Karpas-422 (cell line): ENCODE measurements at places on chromosomes 5 and 9.

DNA sequence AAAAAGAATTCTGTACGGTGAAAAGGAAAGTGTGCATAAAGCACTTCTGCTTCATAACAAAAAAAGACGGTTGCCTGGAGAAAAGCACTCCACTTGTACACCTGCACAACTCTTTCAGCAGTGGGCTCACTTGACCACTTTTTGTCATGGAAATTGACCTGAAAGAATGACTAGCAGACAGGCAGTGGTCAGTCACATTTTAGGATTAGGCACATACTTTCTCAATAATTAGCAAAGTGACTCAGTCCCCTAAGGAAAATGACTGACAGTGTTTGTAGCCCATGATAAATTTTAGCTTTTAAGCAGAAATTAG, 169.3 kb downstream of the FANCC start:
- DNase-seq, result no peak
- no peak overlapping the region for H3K4me3 ChIP-seq
- H3K4me1 ChIP-seq, result peaks cover 2% of the 10 kb centered on the region
- no peak overlapping the region for H3K27ac ChIP-seq

DNA sequence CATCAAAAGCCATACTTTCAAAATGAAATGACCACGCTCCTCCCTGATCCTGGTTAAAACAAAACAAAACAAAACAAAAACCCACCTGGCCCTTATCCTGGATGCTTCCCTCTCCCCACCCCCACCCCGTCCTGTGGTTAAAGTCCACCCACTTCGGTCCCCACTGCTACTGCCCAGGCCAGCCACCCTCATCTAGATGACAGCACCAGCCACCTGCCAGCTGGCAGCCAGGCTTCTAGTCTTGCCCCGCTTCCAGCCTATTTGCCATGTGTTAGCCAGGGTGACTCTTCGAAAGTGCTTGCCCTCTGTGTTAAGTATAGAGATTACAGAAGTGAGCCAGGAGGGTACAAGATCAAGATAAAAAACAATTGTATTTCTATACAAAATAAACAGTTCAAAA, 27.5 kb upstream of the NCS1 start:
- H3K4me1 ChIP-seq, result no peaks in the 10 kb centered on the region
- no peaks in the 10 kb centered on the region for H3K36me3 ChIP-seq
- H3K27ac ChIP-seq, result no peak overlapping the region
- DNase-seq, result no peak
- no peak overlapping the region for H3K4me3 ChIP-seq

- DNase-seq, result no peak
- H3K36me3 ChIP-seq, result no peaks in the 10 kb centered on the region
- H3K4me3 ChIP-seq, result no peak overlapping the region
- no peaks in the 10 kb centered on the region for H3K4me1 ChIP-seq
- no peak overlapping the region for H3K27ac ChIP-seq
Observed at GRCh38 chr5:114678778-114679177, 316.9 kb downstream of the KCNN2 start.

DNA sequence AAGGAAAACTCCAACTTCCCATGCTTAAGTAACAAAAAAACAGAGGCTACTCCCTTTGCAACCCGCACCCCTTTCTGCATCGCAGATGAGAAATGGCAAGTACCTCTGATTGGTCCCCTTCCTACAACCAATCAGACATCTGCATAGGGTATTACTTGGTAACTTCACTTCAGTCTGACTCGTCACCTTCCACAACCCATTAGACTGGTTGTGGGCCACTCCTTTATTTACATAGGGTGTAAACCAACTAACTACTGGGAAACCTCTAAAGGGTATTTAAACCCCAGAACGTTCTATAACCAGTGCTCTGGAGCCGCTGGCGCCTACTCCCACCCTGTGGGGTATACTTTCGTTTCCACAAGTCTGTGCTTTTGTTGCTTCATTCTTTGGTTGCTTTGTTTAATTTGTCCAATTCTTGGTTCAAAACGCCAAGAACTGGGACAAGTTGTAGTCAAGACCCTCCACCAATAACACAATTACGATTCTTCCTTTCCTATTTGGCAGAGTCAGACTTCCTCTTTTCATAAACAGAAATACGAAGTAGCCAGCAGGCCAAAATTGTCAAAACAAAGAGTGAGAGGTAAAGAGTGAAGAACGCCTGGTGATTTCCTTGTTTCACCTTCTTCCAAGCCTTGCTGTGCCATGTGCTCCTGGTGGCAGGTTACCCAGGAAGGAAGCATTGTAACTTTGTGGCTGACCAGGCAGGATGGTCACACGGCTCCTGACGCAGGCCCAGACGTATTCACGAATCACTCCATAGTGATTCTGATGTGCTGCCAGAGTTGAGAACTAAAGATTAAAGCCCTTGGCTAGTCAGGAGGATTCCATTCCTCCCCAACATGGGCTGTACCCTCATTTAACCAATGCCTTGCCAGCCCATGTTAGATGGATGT, 477.4 kb downstream of the ARHGEF28 start:
- no peaks in the 10 kb centered on the region for H3K4me1 ChIP-seq
- no peak overlapping the region for H3K4me3 ChIP-seq

GRCh38 chr5:173458828-173459609, 130.8 kb upstream of the STC2 start:
- H3K27me3 ChIP-seq, result 0 out of 2 replicates have a peak, but pooled peaks cover 2% of the 10 kb centered on the region
- H3K4me3 ChIP-seq, result no peak overlapping the region
- no peaks in the 10 kb centered on the region for H3K36me3 ChIP-seq
- H3K27ac ChIP-seq, result no peak overlapping the region

DNA sequence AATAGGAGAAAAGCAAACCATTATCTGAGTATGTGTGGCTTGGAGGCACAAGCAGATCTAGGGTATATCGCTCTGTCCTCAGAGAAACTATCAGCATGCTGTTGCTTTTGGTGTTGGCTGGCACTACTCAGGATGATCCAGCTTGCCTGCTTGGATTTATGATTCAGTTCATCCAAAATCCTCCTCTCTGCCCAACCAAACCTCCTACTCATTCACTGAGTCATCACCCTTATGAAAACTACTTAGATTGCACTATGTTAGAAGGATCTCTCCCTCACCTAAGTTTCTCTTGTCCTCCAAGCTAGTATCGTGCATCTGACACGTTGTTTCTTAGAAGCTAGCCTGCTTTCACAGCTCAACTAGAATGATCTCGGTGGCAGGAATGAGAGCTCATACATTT, 14.2 kb upstream of the ZBED3 start:
- H3K36me3 ChIP-seq, result 0 out of 2 replicates have a peak, but pooled peaks cover 3% of the 10 kb centered on the region
- no peaks in the 10 kb centered on the region for H3K27me3 ChIP-seq
- no peak overlapping the region for H3K27ac ChIP-seq
- DNase-seq, result no peak
- H3K4me3 ChIP-seq, result no peak overlapping the region

- H3K27me3 ChIP-seq, result no peaks in the 10 kb centered on the region
- DNase-seq, result no peak
- no peak overlapping the region for H3K4me3 ChIP-seq
- no peaks in the 10 kb centered on the region for H3K4me1 ChIP-seq
- no peaks in the 10 kb centered on the region for H3K36me3 ChIP-seq
- no peak overlapping the region for H3K27ac ChIP-seq
Observed at GRCh38 chr9:35859310-35859989, 10.8 kb downstream of the OR13J1 start.

- no peak for DNase-seq
- H3K4me3 ChIP-seq, result no peak overlapping the region
- no peaks in the 10 kb centered on the region for H3K36me3 ChIP-seq
- no peak overlapping the region for H3K27ac ChIP-seq
- no peaks in the 10 kb centered on the region for H3K4me1 ChIP-seq
- no peaks in the 10 kb centered on the region for H3K27me3 ChIP-seq
Observed at GRCh38 chr5:116009806-116010205, 22.5 kb upstream of the ARL14EPL start.

DNA sequence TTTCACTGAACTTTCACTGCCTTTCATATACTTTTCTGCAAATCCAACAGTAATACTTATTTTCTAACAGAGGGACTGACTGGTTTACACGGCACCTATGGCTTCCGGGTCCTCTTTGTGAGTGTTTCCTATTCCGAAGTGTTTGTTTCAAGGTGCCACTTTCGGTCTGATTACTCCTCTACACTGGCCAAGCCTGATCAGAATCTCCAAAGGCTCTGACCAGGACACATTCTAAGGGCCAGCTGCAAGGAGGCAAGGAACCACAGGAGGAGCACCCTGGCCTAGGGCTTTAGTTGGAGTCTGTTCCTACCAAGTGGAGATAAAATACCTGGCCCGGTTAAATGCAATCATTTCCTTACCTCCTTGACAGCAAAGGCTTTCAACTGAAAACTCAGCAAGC, 132.1 kb downstream of the GLIS3 start:
- no peak overlapping the region for H3K4me3 ChIP-seq
- no peaks in the 10 kb centered on the region for H3K36me3 ChIP-seq
- DNase-seq, result no peak
- no peaks in the 10 kb centered on the region for H3K4me1 ChIP-seq

GRCh38 chr5:26691486-26691885, 346.9 kb downstream of the CDH9 start:
- no peak overlapping the region for H3K27ac ChIP-seq
- no peaks in the 10 kb centered on the region for H3K27me3 ChIP-seq
- H3K4me1 ChIP-seq, result no peaks in the 10 kb centered on the region
- no peaks in the 10 kb centered on the region for H3K36me3 ChIP-seq
- no peak overlapping the region for H3K4me3 ChIP-seq

- H3K4me3 ChIP-seq, result no peak overlapping the region
- H3K36me3 ChIP-seq, result no peaks in the 10 kb centered on the region
- no peaks in the 10 kb centered on the region for H3K4me1 ChIP-seq
- H3K27ac ChIP-seq, result no peak overlapping the region
- no peaks in the 10 kb centered on the region for H3K27me3 ChIP-seq
Observed at GRCh38 chr9:26266146-26266793, 588.0 kb upstream of the TUSC1 start.

GRCh38 chr9:2158766-2159430, 143.8 kb downstream of the SMARCA2 start:
- H3K4me1 ChIP-seq, result peaks cover 71% of the 10 kb centered on the region
- peak overlapping the region; percentile 69 for H3K4me3 ChIP-seq
- H3K36me3 ChIP-seq, result no peaks in the 10 kb centered on the region

GRCh38 chr9:133631111-133631510, 5.1 kb upstream of the DBH start:
- no peaks in the 10 kb centered on the region for H3K27me3 ChIP-seq
- H3K4me3 ChIP-seq, result no peak overlapping the region
- no peaks in the 10 kb centered on the region for H3K36me3 ChIP-seq

- no peak for DNase-seq
- H3K27ac ChIP-seq, result no peak overlapping the region
- no peaks in the 10 kb centered on the region for H3K4me1 ChIP-seq
- H3K27me3 ChIP-seq, result no peaks in the 10 kb centered on the region
- H3K36me3 ChIP-seq, result no peaks in the 10 kb centered on the region
- no peak overlapping the region for H3K4me3 ChIP-seq
Observed at GRCh38 chr5:103272377-103272776, 13.8 kb downstream of the MACIR start.

- no peak for DNase-seq
- H3K36me3 ChIP-seq, result no peaks in the 10 kb centered on the region
- no peaks in the 10 kb centered on the region for H3K27me3 ChIP-seq
- no peak overlapping the region for H3K27ac ChIP-seq
Observed at GRCh38 chr9:88605512-88606362, 70.8 kb downstream of the NXNL2 start.

DNA sequence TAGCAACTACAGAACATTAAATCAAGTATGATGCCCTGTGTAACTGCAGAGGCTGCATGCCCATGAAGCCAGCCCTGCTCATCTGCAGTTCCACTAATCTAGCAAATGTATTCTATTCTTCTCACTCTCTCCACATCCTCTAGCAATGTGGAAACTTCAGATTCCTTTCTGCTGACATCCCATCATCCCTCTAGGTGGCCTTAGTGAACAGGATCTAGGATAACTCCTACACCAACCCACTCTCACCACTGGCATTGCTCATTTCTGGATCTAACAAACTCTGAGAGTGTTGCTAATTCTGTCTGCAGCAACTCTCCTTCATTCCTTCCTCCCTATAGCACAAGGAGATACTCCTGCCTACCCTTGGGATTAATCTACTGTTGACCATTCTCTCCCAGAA, 80.8 kb downstream of the FAM81B start:
- no peak for DNase-seq
- H3K4me1 ChIP-seq, result peaks cover 11% of the 10 kb centered on the region
- H3K27ac ChIP-seq, result no peak overlapping the region
- H3K4me3 ChIP-seq, result no peak overlapping the region
- no peaks in the 10 kb centered on the region for H3K27me3 ChIP-seq
- H3K36me3 ChIP-seq, result peaks cover 21% of the 10 kb centered on the region; the same call in 1 of the 2 replicates

- no peaks in the 10 kb centered on the region for H3K36me3 ChIP-seq
- H3K4me1 ChIP-seq, result no peaks in the 10 kb centered on the region
- no peaks in the 10 kb centered on the region for H3K27me3 ChIP-seq
- no peak for DNase-seq
Observed at GRCh38 chr5:156699147-156699546, 150.9 kb upstream of the PPP1R2B start.

GRCh38 chr5:126364206-126364902, 58.9 kb upstream of the GRAMD2B start:
- no peak for DNase-seq
- H3K4me1 ChIP-seq, result no peaks in the 10 kb centered on the region
- H3K27me3 ChIP-seq, result no peaks in the 10 kb centered on the region
- H3K27ac ChIP-seq, result no peak overlapping the region
- H3K36me3 ChIP-seq, result no peaks in the 10 kb centered on the region

DNA sequence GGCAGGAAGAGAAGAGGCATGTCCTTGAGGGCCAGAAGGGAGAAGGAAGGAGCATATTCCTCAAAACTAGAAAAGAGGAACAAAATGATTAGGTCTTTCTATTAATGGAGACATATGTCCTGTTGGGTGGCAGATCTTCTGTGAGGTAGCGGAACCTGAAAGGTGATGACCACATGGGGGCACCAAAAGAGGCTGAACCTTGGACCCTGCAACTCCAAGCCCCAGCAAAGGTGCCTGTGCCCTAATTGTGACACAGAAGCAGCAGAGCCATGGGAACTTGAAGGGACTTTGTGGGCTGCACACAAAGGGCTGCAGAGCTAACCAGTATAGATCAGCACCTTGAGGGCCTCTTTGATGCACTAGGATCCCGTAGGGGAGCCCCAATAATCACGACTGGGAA, 158.0 kb downstream of the BAAT start:
- peak; percentile 56 for DNase-seq
- no peaks in the 10 kb centered on the region for H3K36me3 ChIP-seq
- H3K4me3 ChIP-seq, result no peak overlapping the region

- no peaks in the 10 kb centered on the region for H3K27me3 ChIP-seq
- H3K4me1 ChIP-seq, result no peaks in the 10 kb centered on the region
- H3K36me3 ChIP-seq, result no peaks in the 10 kb centered on the region
- no peak overlapping the region for H3K4me3 ChIP-seq
- DNase-seq, result no peak
Observed at GRCh38 chr9:91690540-91691249, 259.3 kb downstream of the ROR2 start.

- H3K36me3 ChIP-seq, result no peaks in the 10 kb centered on the region
- no peak overlapping the region for H3K4me3 ChIP-seq
- H3K27ac ChIP-seq, result no peak overlapping the region
- DNase-seq, result no peak
Observed at GRCh38 chr5:73619606-73620333, 6.2 kb upstream of the ARHGEF28 start.

GRCh38 chr9:69339620-69340019, 14.6 kb downstream of the ENTREP1 start:
- H3K27me3 ChIP-seq, result no peaks in the 10 kb centered on the region
- DNase-seq, result no peak
- no peak overlapping the region for H3K4me3 ChIP-seq
- no peaks in the 10 kb centered on the region for H3K36me3 ChIP-seq
- no peaks in the 10 kb centered on the region for H3K4me1 ChIP-seq
